Right ventricle myocardium inferior (tissue), 1 donor: ENCODE measurements at places on chromosomes 3 and 15. TPM values are rescaled to one million over a fixed set of nuclear protein-coding genes. Genes with fewer than 3 reads are reported as not detected.

- no peak for DNase-seq
These were observed 654.6 kb upstream of the LMCD1 start for GRCh38 chr3:7847021-7847420.

GRCh38 chr3:114551770-114552526 is 258.1 kb downstream of the TIGIT start:
- DNase-seq: no peak

- no peak for DNase-seq
These were observed 44.0 kb upstream of the SLC41A3 start for GRCh38 chr3:126127904-126128303.

- DNase-seq: no peak
These were observed 822.3 kb upstream of the CFAP20DC start for GRCh38 chr3:59872128-59872527.

DNA sequence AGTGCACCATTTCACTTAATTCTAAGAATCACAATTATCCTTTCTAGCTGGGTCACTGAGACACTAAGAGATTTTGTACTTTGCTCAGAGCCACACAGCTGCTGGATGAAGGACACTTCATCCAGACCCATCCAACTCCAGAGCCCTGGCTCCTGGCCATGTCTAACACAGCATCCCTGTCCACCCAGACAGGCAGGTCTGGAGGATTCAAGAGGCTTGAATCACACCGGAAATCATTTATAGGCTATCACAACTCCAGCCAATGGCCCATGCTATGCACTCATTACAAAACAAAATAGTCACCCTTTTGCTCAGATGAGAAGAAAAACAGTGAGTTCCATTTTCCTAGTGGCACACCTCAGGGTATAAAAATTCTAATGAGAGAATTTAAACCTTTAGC is 198.2 kb upstream of the LMCD1 start:
- DNase-seq: no peak

DNA sequence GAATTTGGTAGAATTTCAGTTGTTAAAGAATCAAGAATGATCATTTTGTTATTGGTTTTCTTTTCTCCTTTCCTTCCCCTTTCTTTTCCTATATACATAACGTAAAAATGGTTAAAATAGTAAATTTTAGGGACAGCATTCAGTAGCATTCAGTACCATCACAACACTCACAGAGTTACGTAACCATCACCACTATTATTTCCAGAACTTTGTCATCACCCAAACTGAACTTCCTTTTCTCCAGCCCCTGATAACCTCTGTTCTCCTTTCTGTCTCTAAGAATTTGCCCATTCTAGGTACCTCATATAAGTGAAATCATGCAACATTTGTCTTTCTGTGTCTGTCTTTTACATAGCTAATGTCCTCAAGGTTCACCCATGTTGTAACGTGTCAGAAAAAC is 165.3 kb downstream of the AKAP13 start:
- DNase-seq: no peak

PIF1 gene
- total RNA-seq: 0.73 TPM

DNA sequence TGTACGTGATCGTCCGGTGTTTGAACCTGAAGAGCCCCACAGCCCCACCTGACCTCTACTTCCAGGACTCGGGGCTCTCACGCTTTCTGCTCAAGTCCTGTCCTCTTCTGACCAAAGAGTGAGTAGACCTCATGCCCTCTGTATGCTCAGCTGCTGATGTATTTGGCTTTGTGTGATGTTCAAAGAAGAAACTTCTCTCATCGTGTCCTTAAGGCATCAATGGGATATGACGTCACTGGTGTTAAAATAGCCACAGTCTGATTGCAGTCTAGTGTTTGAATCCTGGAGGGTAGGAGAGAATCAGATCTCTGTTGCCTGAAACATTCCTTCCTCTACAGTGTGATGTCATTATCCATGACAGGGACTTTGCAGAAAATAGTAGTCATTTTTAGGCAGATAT is 28.1 kb downstream of the ABHD2 start:
- DNase-seq: no peak

DNA sequence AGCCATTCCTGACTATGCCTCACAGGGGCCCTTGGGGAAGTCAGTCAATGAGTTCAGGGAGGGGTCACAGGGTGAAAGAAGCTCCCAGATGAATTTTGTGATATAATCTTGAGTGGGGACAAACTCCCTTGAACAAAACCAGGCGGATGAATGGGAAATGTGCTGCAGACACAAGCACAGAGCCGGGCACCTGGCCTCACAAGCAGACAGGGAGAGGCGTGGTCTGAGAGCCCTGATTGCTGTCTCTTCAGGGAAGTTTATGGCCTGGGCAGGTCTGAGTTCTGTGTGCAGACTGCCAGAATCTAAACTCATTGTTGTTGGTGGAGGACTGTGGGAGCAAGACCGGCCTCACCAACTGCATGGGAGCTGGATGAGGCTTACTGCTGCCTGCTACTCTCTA is 591.8 kb downstream of the EPHA3 start:
- DNase-seq: no peak

DNA sequence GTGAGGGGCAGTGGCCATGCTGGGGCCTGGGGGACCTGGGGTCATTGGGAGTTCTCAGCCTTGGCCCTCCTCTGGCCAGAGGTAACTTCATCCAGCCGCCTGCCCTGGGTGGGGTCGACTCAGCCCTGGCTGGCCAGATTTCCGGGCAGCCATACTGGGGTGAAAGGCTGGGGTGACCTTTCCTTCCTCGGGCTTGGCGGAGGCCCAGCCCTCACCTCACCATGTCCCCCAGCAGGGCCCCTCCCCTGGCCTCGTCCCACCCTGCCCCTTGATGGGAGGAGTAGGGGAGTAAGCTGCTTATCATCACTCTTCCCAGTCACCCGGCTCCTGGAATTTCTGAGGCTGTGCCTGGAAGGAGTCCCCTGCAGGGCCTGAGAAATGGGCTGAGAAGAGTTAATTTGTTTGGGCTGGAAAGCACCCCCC is 5.4 kb downstream of the SEMA3F start:
- DNase-seq: no peak
